Thyroid gland (tissue), 4 donors: ENCODE measurements at places on chromosomes 7 and 10. TPM values are rescaled to one million over a fixed set of nuclear protein-coding genes. Genes with fewer than 3 reads are reported as not detected.

DNA sequence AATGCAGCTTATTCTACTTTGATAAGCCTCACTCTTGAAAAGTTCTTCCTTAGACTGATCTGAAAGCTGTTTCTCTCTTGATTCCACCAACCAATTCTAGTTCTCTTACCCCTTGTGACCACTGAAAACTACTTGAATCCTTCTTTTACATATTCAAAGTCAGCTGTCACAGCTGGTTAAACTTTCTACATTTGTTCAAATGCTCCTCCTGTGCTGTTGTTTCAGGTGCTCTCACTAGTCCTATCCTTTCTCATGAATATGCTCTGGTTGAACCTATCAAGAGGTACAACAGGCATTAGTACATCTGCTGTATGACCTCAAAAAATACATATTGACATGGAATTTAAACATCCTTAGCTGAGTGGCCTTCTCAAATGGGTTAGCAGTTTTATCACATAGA lies 91.5 kb downstream of the MYO3A start:
- no peaks in the 10 kb centered on the region for H3K27me3 ChIP-seq
- no peak for DNase-seq
- no peak overlapping the region for H3K27ac ChIP-seq
- no peaks in the 10 kb centered on the region for H3K4me1 ChIP-seq
- no peak overlapping the region for H3K4me3 ChIP-seq

DNA sequence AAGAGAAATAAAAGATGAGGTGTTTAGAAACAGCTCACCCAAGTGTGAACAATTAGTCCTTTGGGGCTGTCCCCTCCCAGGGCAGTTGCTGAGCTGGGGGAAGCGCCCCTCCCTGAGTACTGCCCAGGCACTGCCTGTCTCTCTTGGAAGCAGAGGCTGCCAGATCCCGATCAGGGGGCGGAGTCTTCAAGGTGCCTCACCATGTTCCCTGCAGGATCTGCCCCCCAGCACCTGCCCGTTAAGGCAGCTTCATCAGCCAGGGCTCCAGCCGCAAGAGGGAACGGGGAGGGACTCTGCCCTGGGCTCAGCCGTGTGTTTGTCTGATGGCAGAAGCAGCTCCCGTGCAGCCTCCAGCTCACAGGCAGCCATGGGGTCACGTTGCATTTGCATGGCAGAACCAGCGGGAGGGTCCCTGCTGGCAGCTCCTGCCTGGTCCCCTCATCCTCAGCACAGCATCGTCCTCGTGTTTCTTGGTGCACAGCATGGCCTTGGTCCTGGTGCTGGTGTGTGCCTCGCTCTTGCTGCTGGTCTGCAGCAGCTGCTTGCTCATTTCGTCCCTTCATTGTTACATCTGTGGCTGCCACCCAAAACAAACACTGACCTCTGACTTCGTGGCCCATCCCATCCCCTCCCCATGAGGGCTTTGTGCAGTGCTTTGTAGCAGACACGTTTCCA lies 10.7 kb upstream of the DPYSL4 start:
- H3K4me1 ChIP-seq, result peaks cover 6% of the 10 kb centered on the region
- H3K27ac ChIP-seq, result no peak overlapping the region
- H3K27me3 ChIP-seq, result no peaks in the 10 kb centered on the region
- H3K36me3 ChIP-seq, result no peaks in the 10 kb centered on the region

- H3K4me1 ChIP-seq, result no peaks in the 10 kb centered on the region
- H3K27me3 ChIP-seq, result no peaks in the 10 kb centered on the region
- DNase-seq, result no peak
- H3K27ac ChIP-seq, result no peak overlapping the region
Measured at GRCh38 chr7:49721441-49721840, 52.0 kb upstream of the VWC2 start.

DNA sequence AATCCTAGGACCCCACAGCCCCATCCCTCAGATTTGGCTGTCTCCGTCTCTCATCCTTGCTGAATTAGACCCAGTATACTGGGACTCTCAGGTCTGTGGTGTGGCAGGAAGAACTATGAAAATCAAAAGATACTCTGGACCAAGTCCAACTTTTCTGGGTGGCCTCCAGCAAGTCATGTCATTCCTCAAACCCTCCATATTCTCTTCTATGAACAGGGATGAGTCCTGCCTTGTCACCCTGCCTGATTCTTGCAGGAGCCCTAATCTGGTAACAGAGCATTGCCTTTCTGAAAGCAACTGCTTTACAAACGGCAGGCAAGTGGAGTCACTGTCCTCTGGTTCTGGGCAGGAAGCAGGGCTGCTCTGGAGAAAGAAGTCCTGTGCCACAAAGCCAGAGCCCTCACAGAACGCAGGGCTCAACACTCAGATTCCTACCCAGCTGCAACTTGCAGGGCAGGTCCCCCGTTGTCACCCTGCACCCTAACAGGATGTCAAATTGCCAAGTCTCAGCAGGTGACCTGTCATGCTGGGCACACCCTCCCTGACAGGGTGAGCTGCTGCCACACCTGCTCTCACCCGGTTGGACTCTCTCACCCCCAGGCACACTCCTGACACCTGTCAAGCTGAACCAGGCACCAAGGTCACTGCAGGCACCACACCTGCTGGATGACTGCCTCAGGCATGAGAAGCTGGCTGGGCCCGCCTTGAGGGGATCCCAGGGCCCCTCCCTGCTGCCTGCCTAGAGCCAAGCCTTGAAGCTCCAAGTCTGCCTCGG lies 227.7 kb downstream of the KCNMA1 start:
- H3K27ac ChIP-seq, result no peak overlapping the region
- peak; percentile 88 for DNase-seq
- no peaks in the 10 kb centered on the region for H3K36me3 ChIP-seq
- H3K4me1 ChIP-seq, result peaks cover 14% of the 10 kb centered on the region
- no peaks in the 10 kb centered on the region for H3K27me3 ChIP-seq

- H3K27ac ChIP-seq, result no peak overlapping the region
- H3K36me3 ChIP-seq, result no peaks in the 10 kb centered on the region
- H3K4me1 ChIP-seq, result no peaks in the 10 kb centered on the region
- no peak for DNase-seq
- H3K4me3 ChIP-seq, result no peak overlapping the region
Measured at GRCh38 chr10:126948355-126949160, 43.3 kb downstream of the DOCK1 start.

- H3K27me3 ChIP-seq, result no peaks in the 10 kb centered on the region
- H3K27ac ChIP-seq, result no peak overlapping the region
- no peaks in the 10 kb centered on the region for H3K4me1 ChIP-seq
- H3K36me3 ChIP-seq, result no peaks in the 10 kb centered on the region
- no peak for DNase-seq
Measured at GRCh38 chr10:26242706-26243350, 26.3 kb downstream of the GAD2 start.

DNA sequence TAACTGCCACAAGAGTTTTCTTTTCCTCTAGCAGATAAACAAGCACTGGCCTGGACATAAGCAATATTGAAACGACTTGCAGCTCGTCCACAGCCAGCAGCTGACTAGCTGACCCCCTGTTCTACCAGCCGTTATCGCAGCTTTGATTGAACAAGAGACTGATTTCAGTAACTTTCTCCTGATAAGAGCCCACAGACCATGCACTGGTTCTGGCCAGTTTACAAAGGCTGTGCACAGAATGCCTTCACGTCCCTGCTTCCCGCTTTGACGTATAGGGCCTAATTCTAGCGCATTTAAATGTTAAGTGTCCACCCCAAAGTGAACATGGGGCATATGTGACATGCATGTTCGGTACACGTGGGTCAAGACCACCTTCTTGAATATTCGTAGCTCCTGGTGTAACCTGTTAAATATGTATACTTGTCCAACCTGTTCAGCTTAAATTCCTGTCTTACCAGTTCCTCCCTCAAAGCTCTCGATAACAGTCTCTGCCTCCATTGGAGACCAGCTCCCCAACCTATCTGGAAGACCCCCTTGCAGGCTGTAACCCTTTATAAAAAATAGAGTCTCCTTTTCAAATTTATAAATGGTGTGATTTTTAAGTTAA lies 69.2 kb downstream of the LYZL1 start:
- DNase-seq, result no peak
- no peak overlapping the region for H3K27ac ChIP-seq
- H3K36me3 ChIP-seq, result no peaks in the 10 kb centered on the region
- no peak overlapping the region for H3K4me3 ChIP-seq
- H3K4me1 ChIP-seq, result no peaks in the 10 kb centered on the region
- H3K27me3 ChIP-seq, result no peaks in the 10 kb centered on the region

GRCh38 chr7:81533931-81534330 lies 235.9 kb downstream of the HGF start:
- H3K36me3 ChIP-seq, result no peaks in the 10 kb centered on the region
- H3K4me3 ChIP-seq, result no peak overlapping the region
- H3K27ac ChIP-seq, result no peak overlapping the region
- DNase-seq, result no peak
- no peaks in the 10 kb centered on the region for H3K4me1 ChIP-seq
- H3K27me3 ChIP-seq, result no peaks in the 10 kb centered on the region

GRCh38 chr7:7257899-7258692 lies 75.8 kb downstream of the C1GALT1 start:
- no peak overlapping the region for H3K4me3 ChIP-seq
- H3K27me3 ChIP-seq, result no peaks in the 10 kb centered on the region
- peak overlapping the region; percentile 74 for H3K27ac ChIP-seq
- peaks cover 20% of the 10 kb centered on the region for H3K4me1 ChIP-seq

- H3K27me3 ChIP-seq, result no peaks in the 10 kb centered on the region
- H3K27ac ChIP-seq, result no peak overlapping the region
- H3K36me3 ChIP-seq, result no peaks in the 10 kb centered on the region
- DNase-seq, result no peak
- H3K4me1 ChIP-seq, result no peaks in the 10 kb centered on the region
- H3K4me3 ChIP-seq, result no peak overlapping the region
Measured at GRCh38 chr10:72564596-72564995, 61.3 kb downstream of the MICU1 start.

DNA sequence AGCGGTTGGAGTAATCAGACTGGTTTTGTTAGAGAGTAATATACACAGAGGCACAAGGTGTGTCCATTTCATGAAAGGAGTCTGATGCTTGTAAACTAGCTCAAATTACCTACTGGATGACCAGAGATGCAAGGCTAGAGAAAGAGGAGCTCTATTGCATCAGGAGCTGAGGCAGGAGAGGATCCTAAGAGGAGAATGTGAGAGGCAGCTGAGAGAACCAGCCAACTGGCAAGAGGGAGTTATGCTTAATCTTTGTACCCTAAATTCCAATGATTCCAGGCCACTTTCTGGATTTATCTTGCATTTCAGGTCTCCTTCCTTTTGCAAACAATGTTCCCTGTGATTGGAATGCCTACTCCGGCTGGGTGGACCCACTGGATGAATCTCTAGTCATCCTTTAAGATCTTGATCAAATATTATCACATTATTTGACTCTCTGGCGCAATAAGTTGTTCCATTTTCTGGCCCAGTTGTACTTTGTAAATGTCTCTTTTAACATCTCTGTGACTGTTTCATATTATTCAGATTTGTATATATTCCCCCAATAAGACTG lies 57.5 kb upstream of the PTPN12 start:
- no peak overlapping the region for H3K4me3 ChIP-seq
- H3K27ac ChIP-seq, result no peak overlapping the region
- no peak for DNase-seq
- H3K27me3 ChIP-seq, result no peaks in the 10 kb centered on the region
- no peaks in the 10 kb centered on the region for H3K36me3 ChIP-seq

DNA sequence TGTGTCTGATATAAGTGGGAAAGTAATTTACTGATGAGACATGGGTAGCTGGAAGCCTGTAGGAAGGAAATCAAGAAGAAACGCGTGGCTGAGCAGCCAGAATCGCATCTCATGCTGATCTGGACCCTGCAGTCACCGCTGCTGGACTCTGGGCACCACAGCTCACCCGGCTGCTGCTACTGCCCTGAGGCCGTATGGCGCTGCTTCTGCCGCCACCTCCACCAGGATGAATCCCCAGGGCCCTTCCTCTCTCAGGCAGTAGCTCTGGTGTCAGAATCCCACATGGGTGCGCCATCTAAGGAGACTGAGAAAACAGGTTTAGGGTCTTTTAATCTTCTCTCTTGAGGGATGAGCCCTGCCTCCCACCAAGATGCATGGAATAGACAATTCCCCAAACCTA lies 70.3 kb upstream of the AGK start:
- no peak for DNase-seq
- no peak overlapping the region for H3K4me3 ChIP-seq
- H3K27ac ChIP-seq, result no peak overlapping the region
- no peaks in the 10 kb centered on the region for H3K27me3 ChIP-seq
- no peaks in the 10 kb centered on the region for H3K36me3 ChIP-seq
- no peaks in the 10 kb centered on the region for H3K4me1 ChIP-seq

DNA sequence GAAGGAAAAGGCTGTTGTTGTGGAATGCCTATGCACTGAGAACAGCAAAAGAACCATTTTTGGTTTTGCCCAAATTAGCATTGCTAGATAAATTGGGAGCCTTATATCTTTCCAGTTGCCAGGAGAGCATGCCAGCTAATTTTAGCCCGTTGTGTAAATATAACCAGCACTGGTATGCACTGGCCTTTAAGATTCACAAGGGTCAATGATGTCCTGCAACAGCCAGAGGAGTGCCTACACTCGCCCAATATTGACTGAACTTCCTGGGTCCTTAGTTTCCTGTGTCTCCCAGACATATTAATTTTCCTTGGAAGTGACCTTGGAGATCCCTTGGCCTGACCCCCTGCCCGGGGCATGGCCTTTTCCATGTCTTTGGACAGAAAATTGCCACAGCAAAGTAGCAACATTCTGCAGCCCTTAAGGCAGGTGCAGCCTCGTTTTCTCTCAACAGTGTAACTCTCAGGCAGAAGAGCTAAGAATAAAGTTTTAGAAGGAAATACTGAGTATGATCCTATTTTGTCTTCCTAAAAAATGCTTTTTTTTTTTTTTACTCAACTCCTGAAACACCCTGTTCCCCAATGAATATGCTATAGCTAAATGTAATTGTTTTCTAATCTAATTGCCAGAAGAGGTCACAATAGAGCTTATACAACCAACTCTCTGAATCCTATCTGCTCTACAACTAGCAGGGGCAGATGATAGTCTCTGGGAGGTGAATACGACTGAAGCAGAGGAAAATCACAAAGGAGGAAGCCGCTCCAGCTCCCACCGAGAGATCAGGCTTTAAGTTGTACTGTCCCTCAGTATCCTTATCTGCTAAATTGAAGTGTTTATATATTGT lies 131.9 kb upstream of the PCGF5 start:
- no peak overlapping the region for H3K27ac ChIP-seq
- H3K4me1 ChIP-seq, result no peaks in the 10 kb centered on the region
- no peak for DNase-seq
- H3K36me3 ChIP-seq, result no peaks in the 10 kb centered on the region

GRCh38 chr7:156751319-156751718 lies 110.7 kb downstream of the RNF32 start:
- no peaks in the 10 kb centered on the region for H3K36me3 ChIP-seq
- no peak for DNase-seq
- no peak overlapping the region for H3K4me3 ChIP-seq
- H3K27ac ChIP-seq, result no peak overlapping the region
- H3K27me3 ChIP-seq, result no peaks in the 10 kb centered on the region

- no peaks in the 10 kb centered on the region for H3K36me3 ChIP-seq
- DNase-seq, result no peak
- no peak overlapping the region for H3K27ac ChIP-seq
- H3K4me3 ChIP-seq, result no peak overlapping the region
- H3K27me3 ChIP-seq, result no peaks in the 10 kb centered on the region
Measured at GRCh38 chr10:49207936-49208487, 19.8 kb upstream of the TMEM273 start.

- no peak for DNase-seq
- peaks cover 37% of the 10 kb centered on the region for H3K4me1 ChIP-seq
- peaks cover 10% of the 10 kb centered on the region for H3K27me3 ChIP-seq
- H3K27ac ChIP-seq, result no peak within 1 kb of the TSS
Measured at GRCh38 chr7:100895701-100895955, at the start of gene ACHE. ACHE (minus strand) TSS chr7:100895888; CDS start chr7:100894232, 1,656 bp downstream.

ITPRID1 gene
- total RNA-seq, result not detected

BMS1 gene
- total RNA-seq, result 13.9 TPM

UPK3B gene
- 1.0 TPM for total RNA-seq

HTR7 gene
- not detected for total RNA-seq

CRPPA gene
- total RNA-seq, result 4.0 TPM

AKR1C4 gene
- not detected for total RNA-seq

WNT2 gene
- 0.13 TPM for total RNA-seq

SP4 gene
- 23.1 TPM for total RNA-seq

FAM25C gene
- not detected for total RNA-seq

ATXN7L1 gene
- 21.8 TPM for total RNA-seq

KIN gene
- 8.7 TPM for total RNA-seq
